ENCODE measurements at places on chromosomes 16 and 17.

DNA sequence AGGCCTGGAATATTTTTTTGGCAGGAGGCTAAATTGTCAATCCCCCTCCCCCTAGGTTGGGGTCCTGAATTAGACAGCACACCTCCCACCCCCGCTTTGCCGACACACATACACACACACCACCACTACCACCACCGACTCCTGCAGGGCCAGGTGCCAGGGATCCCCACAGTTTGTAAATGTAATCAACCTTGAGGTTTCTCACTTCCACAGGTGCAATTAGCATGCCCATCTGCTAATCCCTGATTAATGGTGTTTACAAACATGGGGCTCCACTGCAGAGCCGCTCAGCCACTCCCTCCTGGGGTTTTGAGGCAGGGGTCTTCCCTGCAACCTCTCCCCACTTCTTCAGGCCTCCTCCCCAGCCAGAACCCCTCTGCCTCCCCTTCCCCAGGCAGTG, 11.8 kb downstream of the MRM1 start:
- peak; percentile 61 for DNase-seq

DNA sequence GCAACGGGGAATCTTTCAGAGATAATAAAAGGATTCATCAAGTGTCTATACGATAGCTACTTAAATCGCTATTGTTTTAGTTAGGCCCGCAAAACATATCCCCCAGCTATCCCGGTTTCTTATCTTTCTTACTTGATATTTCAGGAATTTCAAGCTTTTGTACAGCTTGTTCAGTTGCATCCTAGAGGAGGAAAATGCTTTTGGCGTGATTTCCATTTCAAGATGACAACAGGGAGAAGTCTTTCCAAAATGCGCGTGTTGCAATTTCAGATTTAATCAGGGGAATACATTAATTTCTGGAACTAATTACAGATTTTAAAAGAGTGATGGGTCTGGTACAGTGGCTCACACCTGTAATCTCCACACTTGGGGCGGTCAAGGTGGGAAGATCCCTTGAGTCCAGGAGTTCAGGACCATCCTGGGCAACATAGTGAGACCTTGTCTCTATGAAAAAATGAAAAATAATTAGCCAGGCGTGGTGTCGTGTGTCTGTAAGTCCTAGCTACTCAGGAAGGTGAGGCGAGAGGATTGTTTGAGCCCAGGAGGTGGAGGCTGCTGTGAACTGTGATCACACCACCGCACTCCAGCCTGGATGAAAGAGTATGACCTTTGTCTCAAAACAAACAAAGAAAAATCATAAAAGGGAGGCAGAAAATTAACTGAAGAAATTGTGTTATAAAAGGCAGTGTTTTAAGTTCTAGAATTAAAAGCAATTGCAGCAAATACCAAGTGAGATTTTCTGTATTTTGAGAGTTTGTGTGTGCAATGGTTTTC, 546.1 kb downstream of the MAF start:
- no peak for DNase-seq

DNA sequence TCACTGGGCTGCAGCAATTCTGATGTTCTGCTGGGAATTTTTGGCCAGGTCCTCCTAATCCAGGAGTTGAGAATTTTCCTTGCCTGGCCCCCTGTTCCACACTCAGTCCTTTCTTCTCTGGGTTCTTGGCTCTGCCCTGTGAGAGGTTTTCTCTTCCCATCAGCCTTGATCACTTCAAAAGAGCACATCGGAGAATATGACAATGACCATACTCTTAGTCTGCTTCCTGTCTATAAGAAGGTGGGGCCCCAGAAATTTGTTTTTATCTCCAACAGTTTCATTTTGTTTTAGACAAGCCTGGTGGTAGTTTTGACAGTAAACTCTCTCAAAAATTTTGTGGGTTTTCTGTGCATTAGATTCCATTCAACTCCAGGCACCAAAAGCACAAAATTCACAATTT, 70.7 kb downstream of the C17orf67 start:
- no peak for DNase-seq

- no peak for DNase-seq
These were observed 2106.2 kb downstream of the TP53TG3F start for GRCh38 chr16:35565626-35566025.

DNA sequence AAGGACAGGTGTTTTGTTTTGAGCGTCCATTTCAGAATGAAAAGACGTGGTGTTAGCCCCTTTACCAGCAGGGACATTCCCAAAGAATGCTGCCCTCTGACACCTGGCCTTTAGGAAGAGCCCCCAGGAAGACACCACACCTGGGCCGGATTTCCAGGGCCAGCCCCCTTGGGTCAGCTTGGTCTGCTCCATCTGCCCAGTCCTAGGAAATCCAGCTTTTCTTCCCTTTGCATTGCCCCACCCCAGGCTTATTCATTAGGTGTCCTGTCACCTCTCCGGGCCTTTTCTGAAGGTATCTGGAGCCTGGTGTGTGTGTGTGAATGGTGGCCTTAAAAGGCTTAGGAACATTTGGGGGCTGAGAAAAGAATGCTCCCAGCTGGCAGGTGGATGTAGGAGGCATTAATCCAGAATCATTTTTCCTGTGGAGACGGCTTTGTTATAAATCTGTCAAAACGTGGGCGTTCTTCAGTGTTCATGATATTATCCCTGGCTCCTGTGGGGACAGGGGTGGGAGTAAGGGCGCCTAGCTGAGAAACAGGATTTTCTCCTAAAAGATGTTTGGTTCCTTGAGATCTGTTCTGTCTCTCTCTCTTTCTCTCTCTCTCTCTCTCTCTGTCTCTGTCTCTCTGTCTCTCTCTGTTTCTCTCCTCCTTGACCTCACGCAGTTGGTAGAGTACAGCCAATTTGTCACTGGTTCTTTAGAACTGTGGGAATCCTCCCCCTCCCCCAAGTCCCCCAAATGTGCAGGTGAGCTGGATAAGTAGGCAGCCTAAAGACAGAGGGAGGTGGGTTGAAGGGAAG, 84.0 kb downstream of the NTN1 start:
- no peak for DNase-seq

- DNase-seq: no peak
These were observed 188.2 kb upstream of the HSBP1 start for GRCh38 chr16:83619381-83620150.
